Ecto neural progenitor cell (in vitro differentiated cells): ENCODE measurements at places on chromosomes 1 and 21.
A peak's percentile ranks its signal among the peaks of the same experiment; 100 is the strongest.

- DNase-seq, result no peak
Observed at GRCh38 chr1:176222196-176222595, 15.1 kb upstream of the COP1 start.

DNA sequence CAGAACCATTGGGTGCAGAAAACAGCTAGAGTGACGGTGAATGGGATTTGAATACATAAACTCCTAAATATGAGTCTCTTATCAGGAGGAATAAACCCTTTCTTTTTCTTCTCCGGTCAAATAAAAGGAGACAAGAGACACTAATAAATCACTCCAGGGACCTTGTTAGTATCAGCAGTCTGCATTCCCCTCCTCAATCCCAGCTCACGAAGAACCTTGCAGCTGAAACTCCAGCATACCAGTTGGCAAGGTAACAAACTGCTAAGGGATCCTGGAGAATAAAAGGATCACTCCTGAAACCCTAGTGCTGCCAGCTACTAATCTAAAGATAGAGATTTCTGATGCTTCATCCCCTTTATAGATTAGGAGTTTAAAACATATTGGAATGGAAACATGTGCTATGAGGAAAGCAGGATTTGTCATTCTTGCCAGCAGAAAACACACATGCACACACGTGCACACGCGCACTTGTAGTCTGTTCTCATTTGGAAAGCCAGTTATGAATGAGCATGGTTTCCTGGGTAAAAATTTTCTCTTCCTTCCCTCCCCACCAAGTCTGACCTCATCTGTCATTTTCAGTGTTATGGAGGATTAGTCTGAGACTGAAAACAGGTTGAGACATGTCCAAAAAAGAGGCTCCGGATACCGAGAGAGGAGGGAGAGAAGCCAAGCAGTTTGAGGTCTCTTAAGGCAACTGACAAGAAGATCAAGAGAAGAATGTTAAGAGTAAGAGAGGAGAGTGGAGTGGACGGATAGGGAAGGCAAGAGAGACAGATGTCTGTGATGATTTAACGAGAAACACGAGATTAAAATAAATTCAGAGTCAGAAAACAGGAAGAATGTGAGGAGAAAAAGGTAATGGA, 10.9 kb downstream of the IER5 start:
- no peak for DNase-seq

GRCh38 chr1:87170931-87171598, 157.6 kb upstream of the LMO4 start:
- DNase-seq, result no peak

GRCh38 chr1:204600968-204601367, 84.6 kb downstream of the LRRN2 start:
- DNase-seq, result no peak

GRCh38 chr1:171788696-171789095, 7.2 kb downstream of the METTL13 start:
- no peak for DNase-seq

- no peak for DNase-seq
Observed at GRCh38 chr1:241870746-241871430, 22.9 kb downstream of the EXO1 start.

DNA sequence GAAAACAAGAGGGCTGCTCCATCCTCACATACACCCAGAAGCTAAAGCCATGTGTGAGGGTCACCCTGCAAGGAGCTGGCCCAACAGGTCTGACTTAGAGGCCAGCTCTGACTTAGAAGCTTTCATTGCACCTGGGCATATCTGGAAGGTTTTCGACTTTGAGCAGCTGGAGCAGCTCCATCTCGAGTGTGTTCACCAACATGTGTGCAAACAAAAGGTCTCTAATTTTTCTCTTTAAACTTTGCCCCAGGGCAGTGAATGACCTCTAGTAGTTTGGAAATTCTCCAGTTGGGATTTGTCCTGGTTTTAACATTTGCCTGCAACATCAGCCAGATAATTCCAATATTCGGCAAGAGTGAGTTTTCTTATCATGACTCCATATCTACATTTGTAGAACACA, 108.3 kb downstream of the TNR start:
- DNase-seq, result no peak

DNA sequence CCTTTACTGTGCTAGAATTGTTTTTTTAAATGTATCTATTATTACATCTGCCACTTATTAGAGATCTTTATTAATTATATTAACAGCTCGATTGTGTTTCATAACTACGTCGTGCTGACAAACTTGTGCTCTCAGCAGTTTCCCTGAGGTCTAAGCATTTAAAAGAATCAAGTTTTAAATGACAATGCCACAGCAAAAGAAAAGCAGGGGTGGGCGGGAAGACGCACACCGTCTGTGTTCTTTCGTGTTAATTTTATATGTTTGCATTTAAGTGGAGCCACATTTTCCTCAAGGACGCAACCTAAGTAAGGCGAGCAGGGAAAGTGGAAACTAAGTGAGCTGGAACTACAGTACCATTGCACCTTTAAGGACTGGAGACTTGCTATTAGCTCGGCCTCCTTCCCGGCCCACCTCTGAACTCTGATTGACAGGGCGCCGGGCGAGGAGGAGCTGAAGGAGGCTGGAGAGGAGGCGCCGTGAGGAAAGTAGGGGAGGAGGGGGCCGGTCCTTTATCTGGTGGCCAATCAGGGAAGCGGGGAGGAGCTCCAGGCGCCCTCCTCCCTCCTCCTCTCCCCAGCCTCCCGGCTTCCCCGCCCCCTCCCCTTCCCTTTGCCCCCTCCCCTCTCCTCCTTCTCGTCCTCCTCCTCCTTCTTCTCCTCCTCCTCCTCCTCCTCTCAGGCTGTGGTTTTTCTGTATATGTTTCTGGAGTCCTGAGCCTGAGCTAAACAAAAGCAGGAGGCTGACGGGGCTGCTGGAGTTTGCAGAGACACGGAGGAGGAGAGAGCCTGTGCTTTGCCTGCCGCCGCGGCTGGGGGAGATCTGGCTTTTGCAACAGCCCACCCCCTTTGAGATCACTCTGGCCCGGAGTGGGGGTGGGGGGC, at the start of gene PBX1:
PBX1 (plus strand) TSS at position 724 of the 881 bp plus-strand sequence.
- DNase-seq, result peak; percentile 96

GRCh38 chr1:207077470-207078377, 10.9 kb upstream of the C4BPB start:
- peak; percentile 54 for DNase-seq

- no peak for DNase-seq
Observed at GRCh38 chr1:33249422-33249821, 6.9 kb upstream of the ZNF362 start.

GRCh38 chr21:15752763-15753407, 23.1 kb downstream of the USP25 start:
- DNase-seq, result no peak

DNA sequence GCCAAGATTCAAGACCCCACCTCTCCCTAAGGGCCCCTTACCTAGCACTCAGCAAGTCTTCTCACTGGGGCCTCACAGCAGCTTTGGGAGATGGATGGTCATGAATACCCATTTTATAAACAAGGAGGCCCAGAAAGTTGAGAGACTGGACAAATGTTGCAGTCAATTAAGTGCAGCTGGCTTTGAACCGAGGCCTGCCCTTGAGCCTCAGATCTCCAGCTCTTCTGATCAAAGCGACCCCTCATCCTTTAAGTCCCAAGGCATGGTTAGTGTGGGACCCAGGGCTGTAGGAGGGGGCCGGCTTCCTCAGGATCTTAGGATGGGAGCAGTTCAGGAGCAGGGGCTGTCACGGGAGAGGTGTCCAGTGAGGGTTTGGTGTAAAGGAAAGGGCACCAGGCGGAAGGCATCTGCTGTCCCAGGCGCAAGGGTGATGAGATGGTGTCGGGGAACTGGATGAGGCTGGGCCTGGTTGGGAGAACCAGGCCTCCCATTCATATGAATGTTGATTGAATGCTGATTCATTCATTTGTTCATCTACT, 5.1 kb upstream of the MTFR1L start:
- DNase-seq, result no peak

DNA sequence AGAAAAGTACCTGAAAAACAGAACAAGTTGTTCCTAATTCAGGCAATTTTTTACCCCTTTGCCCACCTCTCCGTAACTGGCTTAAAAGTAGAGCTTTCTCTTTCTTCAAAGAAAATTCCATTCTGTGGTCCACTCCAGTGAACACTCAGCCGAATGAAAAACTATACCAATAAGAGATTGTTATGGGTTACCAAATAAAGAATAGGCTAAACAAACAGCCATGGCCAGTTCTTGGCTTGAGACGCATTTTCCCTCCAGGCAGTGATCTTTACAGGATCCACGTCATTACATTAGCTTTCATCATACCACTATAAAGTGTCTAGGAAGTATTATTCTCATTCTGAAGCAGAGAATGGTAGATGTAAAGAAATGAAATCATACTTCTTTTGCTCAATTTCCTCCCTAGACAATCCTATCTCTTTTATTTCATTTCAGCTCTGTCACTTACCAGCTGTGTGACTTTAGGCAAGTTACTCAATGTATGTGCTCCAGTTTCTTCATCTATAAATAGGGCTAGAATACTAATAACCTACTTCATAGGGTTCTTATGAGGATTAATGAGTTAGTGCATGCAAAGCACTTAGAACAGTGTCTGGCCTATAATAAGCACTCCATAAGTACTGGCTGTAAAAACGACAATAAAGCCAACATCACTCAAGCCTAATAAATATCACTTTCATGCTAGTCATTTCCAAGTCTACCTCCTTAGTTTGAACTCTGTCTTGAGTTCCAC, 26.5 kb upstream of the TRIM45 start:
- DNase-seq, result no peak

DNA sequence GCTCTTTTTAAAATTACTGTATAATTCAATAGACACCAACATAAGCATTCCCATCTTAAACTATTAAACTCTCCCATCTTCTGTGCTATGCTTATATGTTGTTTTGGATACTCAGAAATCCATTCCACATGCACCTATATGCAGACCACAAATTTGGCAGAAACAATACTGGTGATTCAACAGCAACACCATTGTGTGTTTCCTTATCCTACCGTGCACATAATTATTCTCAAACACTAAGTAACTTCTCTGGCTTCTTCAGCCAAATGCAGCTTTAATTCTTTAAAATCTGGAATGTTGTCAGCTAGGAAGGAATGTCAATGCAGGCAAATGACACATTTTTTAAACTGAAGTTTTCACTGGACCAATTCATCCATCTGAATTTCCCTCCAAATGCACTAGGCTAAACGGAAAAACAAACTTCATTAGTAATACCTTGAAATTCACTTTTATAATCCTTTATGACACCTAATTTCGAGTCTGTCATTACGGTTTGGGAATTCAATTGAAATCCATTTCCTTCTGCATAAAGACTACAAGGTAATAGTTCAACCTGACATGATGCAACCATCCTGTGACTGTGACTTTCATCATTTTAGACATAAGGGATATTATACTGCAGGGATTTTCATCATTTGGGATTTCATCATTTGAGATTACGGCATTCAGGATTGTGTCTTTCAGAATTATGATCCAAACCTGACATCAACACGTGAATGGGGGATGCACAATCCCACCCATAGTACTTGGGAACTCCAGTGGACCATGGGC, 308.5 kb downstream of the LTN1 start:
- no peak for DNase-seq

- DNase-seq, result peak; percentile 14
Observed at GRCh38 chr1:58904299-58905125, 120.7 kb upstream of the JUN start.

DNA sequence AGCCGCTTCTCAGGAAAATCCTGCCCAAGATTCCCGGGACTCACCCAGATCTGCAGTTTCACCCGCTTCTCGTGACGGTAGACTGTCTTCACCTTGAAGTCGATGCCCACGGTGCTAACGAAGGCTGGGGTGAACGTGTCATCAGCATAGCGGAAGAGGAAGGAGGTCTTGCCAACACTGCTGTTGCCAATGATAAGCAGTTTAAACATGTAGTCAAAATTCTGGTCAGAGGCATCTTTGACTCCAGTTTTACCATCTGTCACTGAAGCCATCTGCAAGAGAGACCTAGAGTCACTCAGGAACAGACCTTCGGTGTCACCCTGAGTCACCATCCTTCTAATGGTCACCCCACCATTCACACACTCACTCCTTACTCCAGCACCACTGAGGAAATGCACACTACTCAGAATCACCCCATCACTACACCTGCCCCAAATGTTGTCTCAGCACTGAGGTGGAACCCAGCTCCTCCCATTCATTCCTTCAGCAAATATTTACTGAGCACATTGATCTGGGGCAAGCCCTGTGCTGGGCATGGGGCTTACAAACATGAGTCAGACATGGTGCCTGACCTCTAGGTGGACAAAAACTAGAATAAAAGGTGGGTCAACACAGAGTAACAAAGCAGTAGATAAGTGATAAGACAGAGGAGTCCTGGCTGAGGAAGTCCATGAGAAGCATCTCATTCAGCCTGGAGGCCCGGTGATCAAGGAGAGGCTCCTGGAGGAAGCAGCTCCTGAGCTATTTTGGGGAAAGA, 13.5 kb downstream of the RAB3B start:
- no peak for DNase-seq

GRCh38 chr1:223227486-223228196, 84.6 kb upstream of the TLR5 start:
- no peak for DNase-seq
